ENCODE measurements at places on chromosomes 16 and 17.

DNA sequence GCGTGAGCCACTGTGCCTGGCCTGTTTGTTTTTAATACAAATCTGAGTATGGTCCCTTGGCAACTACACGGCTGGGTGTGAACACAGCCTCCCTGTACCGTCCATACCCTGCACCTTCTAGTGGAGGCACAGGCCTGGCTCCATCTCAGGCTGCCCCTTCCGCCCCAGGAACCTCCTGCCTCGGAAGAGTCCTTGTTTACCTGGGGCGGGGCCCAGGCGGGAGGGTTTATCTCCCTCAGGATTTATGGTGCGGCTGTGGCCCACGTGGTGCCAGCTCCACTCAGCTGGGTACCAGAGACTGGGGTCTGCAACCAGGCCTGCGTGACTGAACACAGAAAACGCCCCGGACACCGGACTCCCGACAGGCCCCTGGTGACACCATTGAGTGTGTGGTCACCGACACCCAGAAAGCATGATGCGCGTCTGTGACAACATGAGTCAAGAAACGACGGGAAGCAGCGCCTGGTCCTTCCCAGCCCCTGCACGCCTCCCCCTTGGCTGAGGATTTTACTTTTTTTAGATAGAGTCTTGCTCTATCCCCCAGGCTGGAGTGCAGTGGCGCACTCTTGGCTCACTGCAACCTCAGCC is 19.0 kb downstream of the UNKL start:
- DNase-seq: no peak

DNA sequence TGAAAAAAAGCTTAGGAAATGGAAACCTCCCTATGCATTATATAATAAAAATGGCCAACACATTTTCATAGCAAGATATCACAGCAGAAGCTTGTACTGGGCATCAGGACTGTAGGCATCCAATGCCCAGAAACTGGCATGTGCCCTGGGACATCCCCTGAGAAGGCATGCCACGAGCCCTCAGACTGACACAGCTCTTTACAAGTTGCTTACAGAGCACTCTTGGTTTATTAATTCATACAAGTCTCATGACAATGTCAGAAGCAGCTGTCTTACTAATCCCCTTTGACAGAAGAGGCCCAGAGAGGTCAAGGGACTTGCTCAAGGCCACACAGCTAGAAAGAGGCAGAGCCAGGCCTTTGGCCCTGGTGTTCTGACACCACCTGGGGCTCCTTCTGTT is 5.6 kb upstream of the CCL2 start:
- no peak for DNase-seq

- DNase-seq: no peak
Measured at GRCh38 chr17:52738791-52739190, 580.3 kb upstream of the CA10 start.

- no peak for DNase-seq
Measured at GRCh38 chr16:54631782-54632181, 298.9 kb upstream of the IRX5 start.

- DNase-seq: no peak
Measured at GRCh38 chr17:19728084-19728495, 11.7 kb upstream of the SLC47A2 start.

DNA sequence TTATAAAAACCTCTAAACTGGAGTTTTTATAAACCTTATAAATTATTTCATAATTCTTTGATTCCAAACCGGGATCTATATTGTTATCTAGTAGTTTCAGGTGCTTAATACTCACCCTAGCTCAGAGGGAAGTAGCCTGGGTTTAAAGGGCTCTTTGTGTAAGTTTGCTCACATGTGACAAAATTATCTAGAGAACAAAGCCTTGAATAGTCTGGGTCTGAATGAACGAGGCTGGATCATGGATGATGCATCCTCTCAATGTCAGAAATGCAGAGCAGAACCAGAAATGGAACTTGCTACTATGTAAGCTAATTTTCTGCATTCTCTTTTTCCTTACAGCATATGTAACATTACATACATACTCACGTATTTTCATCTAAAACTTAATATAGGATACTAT is 103.9 kb upstream of the NETO2 start:
- no peak for DNase-seq

- no peak for DNase-seq
Measured at GRCh38 chr16:89063768-89064320, 29.8 kb upstream of the ACSF3 start.
